ENCODE measurements at places on chromosomes 5 and 9. TPM values are rescaled to one million over a fixed set of nuclear protein-coding genes. Genes with fewer than 3 reads are reported as not detected.

Gene GABRA1
- not detected for total RNA-seq

Gene PITX1
- 87.6 TPM for total RNA-seq

Gene CDH10
- total RNA-seq, result not detected

Gene PTPA
- 81.4 TPM for total RNA-seq

Gene PRR16
- 0.48 TPM for total RNA-seq

Gene PCDHA13
- total RNA-seq, result not detected

Gene PCDHA10
- total RNA-seq, result 0.48 TPM

Gene IL3
- not detected for total RNA-seq

Gene MCC
- 62.4 TPM for total RNA-seq

Gene SPINK4
- total RNA-seq, result not detected

Gene ZFP37
- 0.48 TPM for total RNA-seq

Gene STK32A
- 0.72 TPM for total RNA-seq

Gene LRRC19
- not detected for total RNA-seq

Gene HAVCR1
- not detected for total RNA-seq

Gene PCDHA8
- not detected for total RNA-seq

Gene TMOD1
- 0.48 TPM for total RNA-seq

Gene FUT7
- total RNA-seq, result not detected

Gene FRRS1L
- total RNA-seq, result not detected

Gene ECSCR
- total RNA-seq, result not detected

Gene IGFBPL1
- not detected for total RNA-seq

Gene FST
- total RNA-seq, result 176 TPM

Gene AQP7
- total RNA-seq, result not detected

Gene PAPPA
- total RNA-seq, result under 0.01 TPM

Gene PTGER4
- 25.3 TPM for total RNA-seq

Gene TMC1
- not detected for total RNA-seq

Gene OR13C2
- not detected for total RNA-seq

Gene MARVELD2
- 24.8 TPM for total RNA-seq

Gene GPX3
- total RNA-seq, result 147 TPM

Gene SARDH
- total RNA-seq, result 0.96 TPM

Gene NPR2
- 8.7 TPM for total RNA-seq

Gene CMYA5
- 0.21 TPM for total RNA-seq

Gene PCDHGB6
- total RNA-seq, result 0.48 TPM
